ENCODE measurements at places on chromosomes 11 and 22.

DNA sequence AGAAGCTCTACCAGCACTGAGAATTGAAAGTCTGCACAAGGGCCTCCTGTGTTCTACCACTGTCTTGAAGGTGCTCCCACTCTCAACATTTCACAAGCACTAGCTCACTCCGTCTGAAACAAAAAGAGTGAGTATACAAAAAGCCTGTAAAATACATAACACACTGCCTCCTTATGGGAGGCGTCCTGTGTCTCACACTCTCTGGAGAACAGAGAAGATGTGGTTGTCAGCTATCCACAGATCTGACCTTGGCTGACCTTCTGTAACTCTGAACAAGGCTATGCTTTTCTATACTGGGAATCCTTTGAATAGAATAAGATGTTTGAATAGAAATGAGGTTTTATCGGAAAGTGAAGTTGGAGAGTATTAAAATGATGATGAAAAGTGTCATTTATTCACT lies 171.3 kb upstream of the TMEM45B start:
- DNase-seq, result no peak

- DNase-seq, result no peak
Observed at GRCh38 chr22:49108636-49109315, 718.9 kb downstream of the BRD1 start.

DNA sequence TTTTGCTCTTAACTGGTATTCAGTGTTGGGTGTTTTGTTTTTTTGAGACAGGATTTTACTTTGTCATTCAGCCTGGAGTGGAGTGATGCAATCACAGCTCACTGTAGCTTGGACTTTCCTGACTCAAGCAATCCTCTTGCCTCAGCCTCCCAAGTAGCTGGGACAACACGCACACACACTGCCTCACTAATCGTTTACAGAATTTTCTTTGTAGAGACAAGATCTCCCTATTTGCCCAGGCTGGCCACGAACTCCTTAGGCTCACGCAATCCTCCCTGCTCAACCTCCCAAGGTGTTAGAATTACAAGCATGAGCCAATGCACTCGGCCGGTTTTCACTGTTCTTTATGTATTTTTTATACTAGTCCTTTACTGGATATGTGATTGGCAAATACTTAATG lies 51.0 kb upstream of the IGLL5 start:
- no peak for DNase-seq

- no peak for DNase-seq
Observed at GRCh38 chr11:656426-656825, 19.4 kb downstream of the DRD4 start.

DNA sequence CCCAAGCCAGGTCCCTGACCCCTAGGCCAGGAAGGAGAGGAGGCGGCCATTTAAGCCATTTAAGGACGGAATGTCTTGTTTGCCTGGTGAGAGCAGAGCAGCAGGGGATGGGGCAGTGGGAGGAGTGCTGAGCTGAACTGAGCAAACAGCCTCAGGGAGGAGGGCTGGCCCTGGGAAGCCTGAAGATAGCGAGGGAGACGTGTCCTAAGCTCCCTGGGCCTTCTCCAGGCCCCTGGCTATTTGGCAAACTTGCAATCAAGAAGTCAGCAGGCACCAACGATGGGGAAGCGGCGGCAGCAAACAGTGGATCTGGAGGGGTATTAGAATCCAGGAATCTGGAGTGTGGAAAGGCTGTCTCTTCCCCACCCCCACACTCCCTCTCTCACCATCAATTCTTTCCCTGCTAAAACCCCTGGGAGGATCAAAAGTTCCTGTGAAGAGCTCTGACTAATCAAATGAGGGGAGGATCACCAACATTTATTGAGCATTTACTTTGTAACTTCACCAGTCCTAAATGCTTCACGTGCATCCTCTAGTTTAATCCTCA lies 8.8 kb downstream of the BCL9L start:
- DNase-seq, result no peak

- DNase-seq, result no peak
Observed at GRCh38 chr22:35781898-35782297, 64.2 kb downstream of the APOL5 start.

- DNase-seq, result no peak
Observed at GRCh38 chr11:96990914-96991313, 601.1 kb downstream of the JRKL start.

DNA sequence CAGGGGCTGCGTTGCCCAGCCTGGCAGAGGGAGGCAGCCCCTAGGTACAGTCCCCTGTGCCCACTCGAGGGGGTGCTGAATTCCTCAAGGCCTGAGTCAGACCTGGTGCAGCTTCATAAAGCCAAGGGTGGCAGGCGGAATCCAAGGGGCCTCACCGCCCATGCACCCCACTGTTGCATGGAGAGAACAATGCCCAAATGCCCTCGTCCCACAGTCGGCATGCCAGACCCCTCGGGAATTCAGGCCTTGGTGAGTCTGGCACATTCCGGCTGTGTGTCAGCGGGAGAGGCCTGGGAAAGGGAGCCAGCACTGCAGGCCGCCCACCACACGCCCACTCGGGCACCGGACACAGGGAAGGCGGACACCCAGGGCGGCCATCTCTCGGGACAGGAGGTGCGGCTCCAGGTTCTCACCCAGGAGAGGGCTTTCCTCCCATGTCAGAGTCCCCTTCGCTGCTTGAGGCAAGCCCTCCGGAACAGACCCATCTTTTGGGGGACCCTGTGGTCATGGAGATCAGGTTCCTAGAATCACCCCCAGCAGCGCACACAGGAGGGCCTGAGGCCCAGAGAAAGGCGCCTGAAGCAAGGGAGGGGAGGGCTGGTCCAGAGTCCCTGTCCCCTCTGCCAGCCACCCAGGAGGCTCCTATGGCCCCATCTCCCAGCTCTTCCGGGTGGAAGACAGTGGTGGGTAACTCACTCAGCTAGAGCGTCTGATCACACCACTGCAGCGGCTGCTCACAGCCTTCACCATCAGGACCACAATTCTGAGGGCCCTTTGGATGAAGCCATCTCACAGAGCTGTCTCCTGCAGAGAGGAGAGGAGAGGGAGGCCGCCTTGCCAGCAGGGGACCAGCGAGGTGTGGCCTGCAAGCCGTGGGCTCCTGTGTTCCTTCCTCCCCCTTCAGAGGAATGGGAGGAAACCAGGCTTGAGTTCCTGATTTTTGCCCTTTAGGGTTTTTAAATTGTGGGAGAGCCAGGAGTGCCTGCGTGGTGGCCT lies 31.6 kb upstream of the KCNQ1OT1 start:
- DNase-seq, result no peak

- DNase-seq, result no peak
Observed at GRCh38 chr11:79794057-79794456, 353.2 kb upstream of the TENM4 start.

DNA sequence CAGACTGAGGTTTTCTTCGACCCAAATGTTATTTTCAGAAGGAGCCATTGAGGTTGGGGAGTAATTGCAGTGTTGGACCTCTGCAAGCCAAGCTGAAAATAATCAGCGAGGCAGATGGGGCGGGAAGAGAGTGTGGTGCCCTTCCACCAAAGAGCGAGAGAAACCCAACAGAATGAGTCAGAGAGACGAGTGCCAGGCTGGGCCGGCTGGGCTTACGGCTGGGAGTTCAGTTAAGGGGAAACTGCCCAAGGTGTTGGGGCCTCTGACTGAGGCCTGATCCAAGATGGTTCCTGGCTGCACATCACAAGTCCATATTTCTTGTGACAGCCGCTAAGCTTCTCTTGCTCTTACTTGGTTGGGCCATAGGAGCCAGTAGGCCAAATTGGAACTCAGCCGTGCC lies 30.4 kb upstream of the CREB3L1 start:
- no peak for DNase-seq

- no peak for DNase-seq
Observed at GRCh38 chr11:95548416-95548815, 241.2 kb downstream of the FAM76B start.

GRCh38 chr11:111795334-111795985 lies 29.3 kb upstream of the PPP2R1B start:
- no peak for DNase-seq

DNA sequence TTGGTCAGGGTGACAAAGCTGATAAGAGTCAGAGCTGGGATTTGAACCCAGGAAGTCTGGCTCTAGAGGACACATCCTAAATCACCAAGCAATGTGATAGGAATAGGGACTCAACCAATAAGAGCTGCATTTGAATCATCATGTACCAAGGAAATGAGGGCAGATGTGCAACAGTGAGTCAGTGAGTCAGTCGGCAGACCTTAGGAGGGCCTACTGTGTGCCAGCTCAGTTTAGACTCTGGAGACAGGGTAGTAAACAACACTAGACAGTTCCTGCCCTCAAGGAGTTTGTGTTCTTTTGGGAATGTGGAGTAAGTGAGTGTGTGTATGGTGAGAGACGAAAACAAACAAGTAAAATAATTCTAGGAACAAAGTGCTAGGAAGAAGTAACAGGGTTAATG lies 11.2 kb downstream of the IL10RA start:
- no peak for DNase-seq

GRCh38 chr11:10762913-10763421 lies 11.9 kb downstream of the CTR9 start:
- DNase-seq, result no peak

GRCh38 chr11:110049501-110050200 lies 43.5 kb upstream of the ZC3H12C start:
- DNase-seq, result no peak

DNA sequence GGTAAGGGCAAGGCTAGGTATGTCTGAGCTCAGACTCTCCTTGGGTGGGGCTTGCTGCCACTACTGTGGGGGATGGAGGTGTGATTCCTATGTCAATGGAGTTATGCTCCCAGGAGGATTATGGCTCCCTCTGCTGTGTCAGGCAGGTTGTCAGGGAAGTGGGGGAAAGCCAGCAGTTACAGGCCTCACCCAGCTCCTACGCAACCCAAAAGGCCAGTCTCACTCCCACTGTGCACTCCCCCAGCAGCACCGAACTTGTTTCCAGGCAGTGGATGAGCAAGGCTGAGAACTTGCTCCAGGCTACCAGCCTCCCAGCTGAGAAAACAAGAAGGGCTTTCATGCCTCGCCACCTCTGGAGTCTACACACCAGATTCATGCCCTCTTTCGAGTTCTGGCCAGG lies 18.2 kb downstream of the C11orf91 start:
- no peak for DNase-seq

GRCh38 chr22:26281941-26282340 lies 112.7 kb downstream of the SEZ6L start:
- DNase-seq, result no peak

DNA sequence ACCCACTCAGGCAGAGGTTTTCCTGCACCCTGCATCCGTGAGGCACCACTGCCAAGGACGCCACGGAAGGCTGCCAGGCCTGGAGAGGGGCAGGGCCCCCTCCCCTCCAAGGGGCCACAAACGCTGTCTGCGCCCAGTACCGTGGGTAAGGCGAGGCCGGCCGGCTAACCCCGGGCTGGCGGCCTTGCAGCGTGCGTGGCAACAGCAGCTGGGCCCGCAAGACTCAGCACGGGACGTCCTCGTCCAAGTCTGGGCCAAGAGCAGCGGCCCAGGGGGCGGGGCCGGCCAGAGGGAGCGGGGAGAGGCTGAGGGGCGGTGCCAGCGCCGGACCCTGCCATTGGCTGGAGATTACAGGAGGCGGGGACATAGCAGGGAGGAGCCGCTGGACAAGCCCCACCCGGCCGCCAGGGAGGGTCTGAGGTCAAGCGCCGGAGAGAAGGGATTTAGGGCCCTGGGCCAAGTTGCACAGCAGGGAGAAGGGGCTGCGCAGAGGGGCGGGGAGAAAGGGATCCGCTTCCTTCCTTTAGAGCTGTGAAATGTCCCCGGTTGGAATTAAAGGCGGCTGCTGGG lies 16.0 kb downstream of the SLC43A1 start:
- DNase-seq, result peak; percentile 63

DNA sequence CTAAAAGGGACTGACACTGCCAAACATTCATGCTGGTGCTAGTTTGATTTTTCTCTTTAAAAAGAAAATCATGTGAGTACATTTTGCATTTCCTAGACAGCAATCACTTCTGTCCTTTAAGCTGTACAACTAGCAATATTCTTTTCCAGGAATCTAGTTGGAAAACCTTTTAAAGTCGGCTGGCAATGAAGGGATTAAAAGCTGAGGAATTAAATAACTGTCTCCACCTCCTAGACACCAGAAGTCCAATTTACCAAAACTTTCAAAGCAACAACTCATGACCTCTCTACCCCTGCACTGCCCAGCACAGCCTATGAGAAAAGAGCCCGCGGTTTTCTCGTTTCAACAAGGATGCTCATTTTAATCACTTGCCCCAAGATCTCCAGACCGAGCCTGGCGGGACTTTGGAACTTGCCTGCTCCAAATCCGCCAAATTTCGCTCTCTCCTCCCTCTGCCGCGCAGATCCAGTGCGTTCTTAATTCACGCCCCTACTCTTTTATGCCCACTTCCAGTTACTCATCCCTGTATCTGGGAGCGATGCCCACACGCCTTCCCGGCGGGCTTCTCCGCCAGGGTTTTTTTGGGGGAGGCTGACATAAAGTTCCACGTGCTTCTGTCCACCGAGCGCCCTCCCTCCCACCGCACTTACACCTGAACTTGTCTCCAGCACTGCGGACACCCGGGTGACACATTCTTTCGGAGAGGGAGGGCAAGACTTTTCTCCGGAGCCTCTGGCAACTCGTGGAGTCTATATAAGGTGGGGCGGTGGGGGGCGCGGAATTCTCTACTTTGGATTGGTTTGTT lies 2.5 kb downstream of the MPPED2 start:
- no peak for DNase-seq

DNA sequence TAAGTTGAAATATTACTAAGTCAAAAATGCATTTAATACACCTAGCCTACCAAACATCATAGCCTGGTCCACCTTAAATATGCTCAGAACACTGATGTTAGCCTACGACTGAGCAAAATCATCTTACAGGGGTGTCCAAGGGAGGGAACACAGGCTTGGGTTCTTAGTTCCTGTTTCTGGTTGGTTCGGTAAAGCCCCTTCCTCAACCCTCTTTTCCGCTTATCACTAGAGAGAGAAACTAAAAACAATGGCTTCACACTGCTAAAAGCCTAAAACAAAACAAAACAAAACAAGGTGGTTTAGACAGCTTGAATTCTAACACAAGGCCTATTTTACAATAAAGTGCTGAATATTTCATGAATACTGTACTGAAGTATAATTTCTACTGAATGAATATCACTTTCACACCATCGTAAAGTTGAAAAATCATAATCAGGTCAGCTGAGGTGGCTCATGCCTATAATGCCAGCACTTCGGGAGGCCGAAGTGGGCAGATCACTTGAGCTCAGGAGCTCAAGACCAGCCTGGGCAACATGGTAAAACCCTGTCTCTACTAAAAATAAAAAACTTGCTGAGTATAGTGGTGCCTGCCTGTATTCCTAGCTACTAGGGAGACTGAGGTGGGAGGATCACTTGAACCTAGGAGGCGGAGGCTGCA lies 118.0 kb downstream of the SIK3 start:
- DNase-seq, result no peak

DNA sequence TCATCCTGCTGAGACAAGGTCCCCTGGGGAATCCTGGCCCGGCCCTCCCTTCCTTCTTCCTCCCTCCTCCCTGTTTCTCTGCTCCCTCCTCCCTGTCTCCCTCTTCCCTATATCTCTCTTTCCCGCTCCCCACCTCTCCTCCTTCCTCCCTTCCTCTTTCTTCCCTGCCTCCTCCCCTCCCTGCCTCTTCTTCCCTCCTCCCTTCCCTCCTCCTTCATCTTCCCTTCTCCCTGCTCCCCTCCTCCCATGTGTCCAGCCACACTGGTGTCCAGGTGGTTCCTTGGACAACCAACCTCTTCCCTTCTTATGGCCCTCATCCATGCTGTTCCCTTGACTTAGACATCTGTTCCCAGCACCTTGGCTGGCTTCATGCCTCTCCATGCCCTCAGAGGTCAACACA lies 258.1 kb downstream of the MN1 start:
- no peak for DNase-seq

- DNase-seq, result no peak
Observed at GRCh38 chr22:47275605-47276449, 513.4 kb downstream of the TBC1D22A start.
